Gastroesophageal sphincter (tissue), 4 donors: ENCODE measurements at places on chromosomes 11 and 22.

DNA sequence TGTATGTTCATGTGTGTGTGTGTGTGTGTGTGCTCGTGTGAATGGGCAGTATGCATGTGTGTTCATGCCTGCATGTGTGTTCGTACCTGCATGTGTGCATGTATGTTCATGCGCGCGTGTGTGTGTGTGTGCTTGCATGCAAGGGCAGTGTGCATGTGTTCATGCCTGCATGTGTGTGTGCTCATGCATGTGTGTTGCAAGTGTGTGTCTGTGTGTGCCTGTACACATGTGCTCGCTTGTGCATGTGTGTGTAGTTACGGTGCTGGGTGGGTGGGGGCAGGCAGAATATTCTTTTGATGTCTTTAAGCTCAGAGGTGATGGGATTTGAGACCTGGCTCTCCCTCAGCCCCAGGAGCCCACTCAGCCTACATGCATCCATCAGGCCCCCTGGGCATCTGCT lies 822.1 kb downstream of the BRD1 start:
- ATAC-seq, result no peak

DNA sequence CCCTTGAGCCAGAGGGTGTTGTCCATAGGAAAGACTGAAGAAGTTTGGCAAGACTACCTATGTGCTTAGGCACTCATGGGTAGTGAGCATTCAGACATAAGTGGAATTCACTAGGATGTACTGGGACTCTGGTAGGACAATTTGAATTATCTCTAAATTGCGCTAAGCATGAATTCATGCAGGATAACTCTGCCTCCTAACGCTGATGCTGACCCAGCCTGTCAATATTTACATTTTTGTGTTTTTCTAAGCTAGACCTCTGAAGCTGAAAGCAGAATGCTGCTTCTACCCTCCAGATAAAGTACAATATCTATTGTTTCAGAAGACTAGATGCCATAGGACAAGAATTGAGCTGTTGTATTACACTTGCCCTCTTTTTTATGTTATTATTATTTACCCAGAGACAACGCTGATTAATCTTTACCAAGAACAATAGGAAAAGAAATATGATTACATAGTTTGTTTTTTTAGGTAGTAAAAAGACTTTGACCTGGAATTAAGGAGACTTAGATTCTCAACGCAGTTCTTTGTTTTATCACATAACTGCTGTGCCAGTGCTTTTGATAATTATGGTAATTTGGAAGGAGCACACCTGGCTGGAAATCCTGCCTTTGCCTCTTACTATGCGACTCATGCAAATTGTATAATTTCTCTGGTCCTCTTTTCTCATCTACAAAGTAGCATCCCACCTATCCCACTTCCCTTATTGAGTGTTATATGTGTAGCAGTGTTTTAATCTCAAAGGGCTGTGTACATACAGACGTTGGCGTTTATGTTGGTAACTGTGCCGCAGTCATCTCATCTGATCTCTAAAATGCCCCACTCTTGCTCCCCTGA lies 21.2 kb upstream of the GRAMD1B start:
- ATAC-seq, result no peak

DNA sequence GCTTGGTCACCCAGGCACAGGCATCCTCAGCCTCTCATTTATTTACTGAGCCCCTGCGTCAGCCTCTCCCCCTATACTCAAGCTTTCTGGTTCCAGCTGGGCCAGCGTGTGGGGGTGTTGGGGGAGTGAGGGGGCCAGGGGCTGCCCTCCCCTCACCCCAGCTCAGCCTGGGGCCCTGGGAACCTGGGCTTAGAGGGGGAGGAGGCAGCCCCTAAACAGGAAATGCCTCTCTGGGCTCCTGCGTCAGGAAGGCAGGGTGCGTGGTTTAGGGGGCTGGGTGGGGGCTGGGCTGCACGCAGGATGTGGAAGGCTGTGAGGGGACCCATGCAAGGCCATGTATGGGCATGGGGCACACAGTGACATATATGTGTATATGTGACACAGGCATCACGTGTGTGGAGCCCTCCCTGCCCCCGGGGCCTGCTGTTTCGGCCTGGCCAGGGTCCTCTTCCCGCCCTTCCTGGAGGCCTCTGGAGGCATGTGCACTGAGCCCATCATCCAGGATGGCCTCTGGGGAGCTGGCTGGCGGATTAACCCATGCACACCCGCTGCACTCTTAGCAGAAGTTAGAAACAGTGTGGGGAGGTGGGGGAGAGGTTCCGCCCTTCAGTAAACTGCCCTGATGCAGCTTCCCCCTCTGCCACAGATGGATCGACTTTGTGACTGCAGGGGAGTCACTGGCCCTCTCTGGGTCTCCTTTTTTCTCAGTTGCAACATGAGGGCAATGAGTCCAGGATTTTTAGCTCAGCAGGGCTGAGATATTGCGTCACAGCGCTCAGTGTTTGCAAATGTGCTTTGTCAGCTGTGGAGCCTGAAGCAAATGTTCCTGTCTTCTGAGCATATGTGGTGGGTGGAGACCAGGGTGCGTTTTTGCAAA lies 1.1 kb upstream of the CD248 start:
- ATAC-seq, result peak; percentile 48

GRCh38 chr11:59000003-59000402 lies 60.7 kb downstream of the GLYATL1 start:
- ATAC-seq, result no peak

DNA sequence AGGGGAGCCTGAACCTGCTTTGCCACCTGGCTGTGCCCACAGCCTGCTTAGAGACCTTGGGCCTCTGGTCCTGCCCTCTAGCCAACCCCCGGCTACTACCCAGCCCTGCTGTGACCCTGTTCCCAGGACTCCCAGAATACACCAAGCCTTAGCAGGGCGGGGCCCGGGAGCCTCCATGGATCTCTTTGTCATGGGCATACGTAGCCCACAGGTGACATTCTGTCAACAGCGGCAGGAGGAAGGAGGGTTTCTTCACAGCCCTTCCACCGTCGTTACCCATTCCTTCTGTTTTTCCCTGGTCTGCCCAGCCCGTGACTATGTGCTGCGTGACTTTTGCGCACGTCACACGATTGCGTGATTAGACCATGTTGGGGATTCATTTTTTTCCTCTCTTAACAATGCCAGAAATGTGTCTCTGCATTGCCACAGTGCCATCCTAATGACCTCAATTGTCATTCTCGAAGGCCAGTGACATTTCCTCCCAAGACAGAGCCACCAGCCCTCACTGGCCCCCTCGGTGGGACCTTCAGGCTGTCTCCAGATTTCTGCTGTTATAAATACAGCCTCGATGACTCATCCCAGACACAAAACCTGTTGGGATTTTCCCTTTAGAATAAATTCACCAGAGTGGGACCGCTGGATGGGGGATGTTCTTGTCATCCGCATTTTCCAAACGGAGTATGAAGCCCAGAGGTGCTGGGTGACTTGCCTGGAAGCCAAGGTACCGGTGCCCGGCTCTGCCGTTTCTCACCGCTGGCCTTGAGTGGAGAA lies 9.0 kb downstream of the SYT12 start:
- ATAC-seq, result no peak

- no peak for ATAC-seq
Measured at GRCh38 chr11:34576331-34576730, 44.6 kb upstream of the EHF start.
